GM23248 (cell line): ENCODE measurements at places on chromosomes 11 and 22. TPM values are rescaled to one million over a fixed set of nuclear protein-coding genes. Genes with fewer than 3 reads are reported as not detected.

UPK3A gene
- total RNA-seq = not detected in 2 replicates

HORMAD2 gene
- total RNA-seq = not detected in 2 replicates

TMA7B gene
- not detected in 2 replicates for total RNA-seq

ZNF70 gene
- 2.5 and 3.3 TPM in 2 replicates for total RNA-seq

BTBD18 gene
- total RNA-seq = not detected in 2 replicates

CHRM1 gene
- total RNA-seq = not detected in 2 replicates

DNA sequence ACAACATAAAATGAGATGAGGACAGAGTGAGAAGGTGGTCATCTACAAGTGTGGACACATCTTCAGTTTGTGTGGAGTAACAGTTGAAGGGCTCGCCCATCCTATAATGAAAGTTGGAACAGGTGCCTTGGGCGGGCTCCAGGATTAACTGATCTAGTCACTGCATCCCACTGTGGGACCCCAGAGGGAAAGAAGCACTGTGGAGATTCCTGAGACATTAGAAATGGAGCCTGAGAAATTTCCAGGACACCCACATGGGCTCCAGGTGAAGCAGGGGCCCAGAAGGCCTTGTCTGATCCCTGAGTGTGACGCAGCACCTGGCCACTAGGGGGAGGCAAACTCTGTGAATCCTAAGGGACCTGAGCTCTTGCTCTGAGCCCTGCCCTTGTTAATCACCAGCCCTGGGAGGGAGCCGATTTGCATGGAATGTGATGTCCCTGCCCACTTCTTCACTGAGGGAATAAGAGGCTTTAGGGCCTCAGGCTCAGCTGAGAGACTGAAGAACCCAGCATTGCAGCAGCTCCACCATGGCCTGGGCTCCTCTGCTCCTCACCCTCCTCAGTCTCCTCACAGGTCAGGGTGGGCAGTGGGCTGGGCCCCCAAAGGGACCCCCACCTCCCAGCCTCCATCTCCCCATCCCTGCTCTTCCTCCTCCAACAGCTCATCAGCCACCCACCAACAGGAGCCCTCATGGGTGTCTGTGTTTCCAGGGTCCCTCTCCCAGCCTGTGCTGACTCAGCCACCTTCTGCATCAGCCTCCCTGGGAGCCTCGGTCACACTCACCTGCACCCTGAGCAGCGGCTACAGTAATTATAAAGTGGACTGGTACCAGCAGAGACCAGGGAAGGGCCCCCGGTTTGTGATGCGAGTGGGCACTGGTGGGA, 98.4 kb downstream of the VPREB1 start:
- H3K27me3 ChIP-seq = peaks cover 28% of the 10 kb centered on the region
- H3K36me3 ChIP-seq = no peaks in the 10 kb centered on the region
- H3K4me1 ChIP-seq = no peaks in the 10 kb centered on the region
- no peak overlapping the region for H3K27ac ChIP-seq

DNA sequence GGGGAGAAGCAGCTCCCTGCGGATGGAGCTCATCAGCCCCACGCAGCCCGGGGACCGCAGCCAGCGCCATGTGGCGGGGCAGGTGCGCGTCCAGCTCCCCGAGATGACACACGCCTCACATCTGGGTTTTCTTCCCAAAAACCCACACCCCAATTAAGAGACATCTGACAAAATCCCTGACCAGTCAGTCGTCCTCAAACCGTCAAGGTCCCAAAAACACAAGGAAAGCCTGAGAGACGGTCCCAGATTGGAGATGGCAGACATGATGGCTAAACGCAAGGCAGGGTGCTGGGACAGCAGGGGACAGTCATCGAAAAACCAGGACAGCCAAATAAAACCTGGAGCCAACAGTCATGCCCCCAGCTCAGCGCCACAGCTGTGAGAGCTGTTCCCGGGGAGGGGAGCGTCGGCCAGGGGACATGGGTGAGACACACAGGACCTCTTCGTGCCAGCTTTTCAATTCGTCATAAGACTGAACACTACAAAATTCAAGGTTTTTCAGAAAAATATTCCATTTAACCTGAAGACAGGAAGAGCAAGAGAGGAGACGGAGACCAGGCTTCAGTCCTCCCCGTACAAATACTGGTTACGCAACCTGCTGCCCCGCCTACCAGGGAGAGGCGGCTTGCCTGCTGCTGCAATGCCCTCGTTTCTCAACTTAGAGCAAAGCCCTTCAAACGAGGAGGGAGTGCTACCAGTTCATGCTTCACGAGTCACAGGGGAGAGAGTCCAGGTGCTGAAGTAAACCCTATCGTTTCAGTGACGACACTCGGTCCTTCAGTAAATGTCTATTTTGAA, 10.5 kb downstream of the TOLLIP start:
- peaks cover 11% of the 10 kb centered on the region for H3K4me1 ChIP-seq
- peak overlapping the region; percentile 42 for H3K4me3 ChIP-seq
- DNase-seq = peak; percentile 93

DNA sequence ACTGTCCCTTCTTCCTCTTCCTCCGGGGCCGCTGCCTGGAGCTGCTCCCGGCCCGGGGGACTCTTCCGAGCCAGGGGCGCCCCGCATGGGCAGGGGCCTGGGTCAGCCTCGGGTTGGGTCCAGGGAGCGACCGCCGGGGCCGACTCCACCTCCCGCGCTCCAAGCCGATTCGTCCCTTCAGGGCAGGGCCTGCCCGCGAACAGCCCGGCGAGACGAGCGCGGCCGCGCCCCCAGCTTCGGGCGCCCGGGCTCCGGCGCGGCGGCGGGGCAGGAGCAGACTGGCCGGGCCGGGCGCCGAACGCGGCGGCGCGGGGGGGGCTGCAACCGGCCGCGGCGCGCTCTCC, at the start of gene LARGE1:
Gene LARGE1 (minus strand): TSS at position 280 of the 344 bp plus-strand sequence.
- peak; percentile 81 for DNase-seq
- peaks cover 17% of the 10 kb centered on the region for H3K4me1 ChIP-seq
- no peaks in the 10 kb centered on the region for H3K36me3 ChIP-seq

GRCh38 chr11:62671236-62671607, 251 bp upstream of the UQCC3 start:
- peak; percentile 70 for DNase-seq
- peaks cover 3% of the 10 kb centered on the region; the same call in 1 of the 2 replicates for H3K36me3 ChIP-seq

- H3K27me3 ChIP-seq = peaks cover 22% of the 10 kb centered on the region; the same call in 1 of the 2 replicates
- no peak overlapping the region for H3K4me3 ChIP-seq
- H3K4me1 ChIP-seq = no peaks in the 10 kb centered on the region
- DNase-seq = no peak
Measured at GRCh38 chr22:49673048-49673447, 154.6 kb downstream of the BRD1 start.

GRCh38 chr22:49672014-49672516, 155.6 kb downstream of the BRD1 start:
- no peak overlapping the region for H3K4me3 ChIP-seq
- peaks cover 22% of the 10 kb centered on the region; the same call in 1 of the 2 replicates for H3K27me3 ChIP-seq
- H3K4me1 ChIP-seq = no peaks in the 10 kb centered on the region
- H3K36me3 ChIP-seq = no peaks in the 10 kb centered on the region
- DNase-seq = no peak
- H3K27ac ChIP-seq = no peak overlapping the region

DNA sequence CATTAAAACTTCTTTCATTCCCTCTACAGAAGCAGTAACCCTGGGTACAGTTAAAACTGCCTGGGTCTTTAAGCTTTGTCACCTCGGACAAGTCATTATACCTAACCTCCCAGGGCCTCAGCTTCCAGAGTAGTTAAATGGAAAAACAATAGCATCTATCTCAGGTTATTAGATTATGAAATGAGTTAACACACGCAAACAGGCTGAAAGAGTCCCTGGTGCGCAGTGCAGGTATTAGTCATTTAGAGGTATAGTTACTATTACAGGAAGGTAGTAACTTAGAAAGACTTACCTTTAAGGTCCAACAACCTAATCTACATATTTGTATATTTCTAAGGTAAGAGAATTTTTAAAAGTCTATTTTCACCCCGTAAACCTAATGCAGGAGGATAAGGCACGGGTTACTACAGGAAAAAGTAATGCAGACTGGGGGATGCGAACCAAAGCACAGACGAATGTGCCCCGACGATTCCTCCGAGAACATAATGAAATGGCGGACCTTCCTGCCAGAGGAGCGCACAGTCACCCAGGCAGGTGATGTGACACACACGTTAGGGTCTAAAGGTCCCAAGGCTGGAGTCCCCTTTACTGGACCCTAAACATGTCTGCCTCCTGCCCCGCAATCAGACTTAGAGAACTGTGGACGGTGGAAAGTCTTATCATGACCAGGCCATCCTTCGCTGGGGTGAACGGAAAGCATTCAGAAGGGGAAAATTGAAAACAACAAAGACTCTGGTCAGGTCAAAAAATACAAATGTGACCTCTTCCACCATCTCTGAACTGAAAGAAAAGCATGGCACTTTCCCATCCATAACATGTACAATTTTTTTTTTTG, 1.3 kb downstream of the NAP1L4 start:
- H3K27me3 ChIP-seq = no peaks in the 10 kb centered on the region
- H3K4me3 ChIP-seq = peak overlapping the region; percentile 83
- H3K36me3 ChIP-seq = no peaks in the 10 kb centered on the region
- peak; percentile 55 for DNase-seq
- peaks cover 30% of the 10 kb centered on the region for H3K4me1 ChIP-seq

DNA sequence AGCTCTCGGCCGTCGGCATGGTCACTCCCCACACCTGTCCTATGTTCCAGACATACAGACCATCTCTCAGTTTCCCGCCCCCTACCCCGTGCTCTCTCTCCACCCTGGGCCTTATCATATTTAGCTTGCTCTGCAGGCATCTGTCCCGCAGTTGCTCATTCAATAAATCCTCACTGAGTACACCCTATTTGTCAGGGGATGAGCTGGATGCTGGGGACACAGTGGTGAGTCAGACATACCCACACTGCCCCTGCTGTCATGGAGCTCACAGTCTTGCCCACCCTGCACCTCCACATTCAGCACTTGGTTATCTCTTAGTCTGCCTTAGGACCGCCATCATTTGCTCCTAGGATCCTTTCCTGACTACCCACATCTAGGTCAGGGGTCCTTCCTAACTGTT, 313.8 kb downstream of the LARGE1 start:
- H3K27me3 ChIP-seq = no peaks in the 10 kb centered on the region
- no peaks in the 10 kb centered on the region for H3K36me3 ChIP-seq
- H3K4me1 ChIP-seq = peaks cover 10% of the 10 kb centered on the region
- H3K27ac ChIP-seq = no peak overlapping the region
- no peak for DNase-seq

DNA sequence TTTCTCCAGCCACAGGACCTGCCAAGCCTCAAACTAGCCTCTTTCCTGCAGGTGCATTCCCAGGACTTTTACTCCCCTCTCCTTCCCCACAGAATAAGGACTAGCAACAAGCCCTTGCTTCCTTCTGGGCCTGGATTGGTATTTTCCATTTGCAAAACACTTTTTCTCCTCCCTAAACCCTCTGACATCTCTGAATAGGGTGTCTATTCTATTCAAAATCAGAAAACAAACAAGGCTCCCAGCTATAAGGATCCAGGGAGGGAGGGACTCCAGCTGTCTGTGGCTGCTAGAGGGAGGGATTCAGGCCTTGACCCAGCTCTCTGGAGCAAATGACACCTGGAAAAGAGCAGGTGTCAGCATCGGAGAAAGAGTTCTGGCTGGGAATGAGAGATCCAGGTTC, 168.5 kb upstream of the BDNF start:
- no peak for DNase-seq
- no peaks in the 10 kb centered on the region for H3K4me1 ChIP-seq
- no peak overlapping the region for H3K4me3 ChIP-seq

DNA sequence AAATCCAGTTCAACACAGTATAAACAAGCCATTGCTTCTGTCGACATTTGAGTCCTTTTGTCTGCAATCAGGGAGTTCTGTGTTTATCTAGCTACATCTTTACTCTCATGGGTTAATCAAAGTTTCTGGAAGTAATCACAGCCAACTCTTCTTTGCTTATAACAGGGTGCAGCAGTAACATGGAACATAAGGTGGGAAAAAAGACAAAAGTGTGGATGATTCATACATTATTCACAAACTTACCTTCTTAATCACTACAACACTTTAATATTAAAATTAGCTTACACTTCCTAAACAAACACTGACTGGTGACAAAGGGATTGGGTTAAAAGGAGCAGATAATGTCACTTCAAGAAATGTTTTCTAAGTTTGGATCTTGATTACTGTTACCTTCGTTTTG, 44.7 kb downstream of the SNX19 start:
- peaks cover 40% of the 10 kb centered on the region for H3K4me1 ChIP-seq
- no peaks in the 10 kb centered on the region for H3K27me3 ChIP-seq
- peak; percentile 33 for DNase-seq
- no peak overlapping the region for H3K27ac ChIP-seq
- no peaks in the 10 kb centered on the region for H3K36me3 ChIP-seq

DNA sequence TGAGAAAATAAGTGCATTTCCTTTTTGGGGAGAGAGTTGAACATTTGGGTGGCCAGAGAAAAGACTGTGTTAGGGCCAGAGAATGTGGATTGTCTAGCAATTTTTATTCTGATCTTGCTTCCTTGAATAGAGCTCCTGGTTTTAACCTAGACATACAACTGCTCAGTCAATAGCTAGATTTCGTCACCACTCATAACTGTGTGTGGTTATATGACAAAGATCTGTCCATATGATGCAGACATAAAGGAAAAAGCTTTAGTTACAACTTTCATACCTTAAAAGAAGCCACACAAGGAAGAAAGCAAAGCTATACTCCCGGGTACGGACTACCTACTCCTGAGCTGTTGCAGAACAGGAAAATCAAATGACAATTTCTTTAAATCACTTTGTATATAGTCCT, 37.2 kb downstream of the MS4A6A start:
- no peaks in the 10 kb centered on the region for H3K27me3 ChIP-seq
- no peak for DNase-seq
- H3K4me1 ChIP-seq = no peaks in the 10 kb centered on the region
- H3K36me3 ChIP-seq = no peaks in the 10 kb centered on the region
- no peak overlapping the region for H3K27ac ChIP-seq
- no peak overlapping the region for H3K4me3 ChIP-seq

- H3K4me1 ChIP-seq = peaks cover 25% of the 10 kb centered on the region
- H3K4me3 ChIP-seq = no peak overlapping the region
- no peaks in the 10 kb centered on the region for H3K27me3 ChIP-seq
- H3K36me3 ChIP-seq = no peaks in the 10 kb centered on the region; the same call in 1 of the 2 replicates
Measured at GRCh38 chr22:19962246-19962908, 20.8 kb upstream of the TXNRD2 start.

DNA sequence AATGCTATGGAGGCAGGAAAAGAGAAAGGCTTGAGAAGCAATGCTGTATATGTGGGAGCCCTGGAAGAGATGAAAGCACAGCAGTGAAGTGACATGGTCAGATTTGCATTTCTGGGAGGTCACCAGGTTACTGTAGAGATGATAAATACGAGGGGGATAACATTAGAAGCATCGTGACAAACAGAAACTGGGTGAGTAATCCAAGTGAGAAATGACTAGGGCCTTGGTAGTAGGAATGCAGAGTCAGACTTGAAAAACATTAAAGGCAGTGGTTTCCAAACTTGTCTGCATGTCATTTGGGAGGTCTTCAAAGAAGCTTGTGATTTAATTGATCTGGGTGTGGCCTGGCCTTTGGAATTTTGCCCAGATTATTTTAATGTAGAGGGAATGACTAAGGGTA, 43.9 kb downstream of the CCDC34 start:
- no peaks in the 10 kb centered on the region for H3K36me3 ChIP-seq
- peak overlapping the region; percentile 86 for H3K27ac ChIP-seq
- peaks cover 30% of the 10 kb centered on the region for H3K4me1 ChIP-seq
- peak; percentile 86 for DNase-seq
- peak overlapping the region; percentile 44 for H3K4me3 ChIP-seq
- H3K27me3 ChIP-seq = no peaks in the 10 kb centered on the region

- H3K36me3 ChIP-seq = no peaks in the 10 kb centered on the region
- H3K27me3 ChIP-seq = peaks cover 14% of the 10 kb centered on the region; the same call in 1 of the 2 replicates
- H3K4me1 ChIP-seq = peaks cover 4% of the 10 kb centered on the region; the same call in 1 of the 2 replicates
- no peak overlapping the region for H3K4me3 ChIP-seq
Measured at GRCh38 chr11:15278128-15278527, 163.4 kb downstream of the INSC start.

GRCh38 chr22:46848197-46848596, 85.7 kb downstream of the TBC1D22A start:
- H3K4me1 ChIP-seq = peaks cover 32% of the 10 kb centered on the region
- no peaks in the 10 kb centered on the region for H3K27me3 ChIP-seq
- H3K36me3 ChIP-seq = no peaks in the 10 kb centered on the region
- no peak overlapping the region for H3K4me3 ChIP-seq
- DNase-seq = peak; percentile 38
